Adipocyte (in vitro differentiated cells): ENCODE measurements at places on chromosomes 5 and 9.
A peak's percentile ranks its signal among the peaks of the same experiment; 100 is the strongest.

GRCh38 chr5:2149195-2149539 is 266.4 kb upstream of the IRX4 start:
- DNase-seq, result no peak

- no peak for DNase-seq
Measured at GRCh38 chr9:38118862-38119438, 49.9 kb upstream of the SHB start.

DNA sequence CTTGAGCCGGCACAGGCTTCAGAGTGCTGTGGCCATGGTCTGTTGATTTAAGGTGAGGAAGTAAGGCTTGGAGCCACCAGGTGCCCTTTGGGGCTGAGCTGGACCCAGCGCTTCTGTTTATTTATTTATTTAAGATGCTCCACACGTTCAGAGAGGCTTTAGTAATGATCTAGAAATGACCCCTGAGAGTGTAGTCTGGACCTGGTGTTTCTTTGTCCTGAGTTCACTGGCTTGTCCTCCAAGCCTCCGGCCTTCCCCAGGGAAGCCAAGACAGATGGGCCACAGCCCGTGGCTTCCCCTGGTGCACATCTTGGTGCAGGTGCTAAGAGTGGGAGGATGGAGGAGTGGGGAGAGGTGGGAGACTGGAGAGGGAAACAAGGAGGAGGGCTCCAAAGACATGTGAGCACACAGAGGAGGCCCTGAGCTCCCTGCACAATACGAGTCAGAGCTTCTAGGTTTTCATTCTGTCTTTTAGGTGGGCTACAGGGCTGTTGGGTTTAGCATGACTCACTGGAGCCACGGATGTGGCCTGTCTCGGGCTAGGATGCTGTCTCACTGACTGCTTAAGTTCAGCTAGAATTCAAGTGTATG is 56.9 kb downstream of the AHRR start:
- no peak for DNase-seq

DNA sequence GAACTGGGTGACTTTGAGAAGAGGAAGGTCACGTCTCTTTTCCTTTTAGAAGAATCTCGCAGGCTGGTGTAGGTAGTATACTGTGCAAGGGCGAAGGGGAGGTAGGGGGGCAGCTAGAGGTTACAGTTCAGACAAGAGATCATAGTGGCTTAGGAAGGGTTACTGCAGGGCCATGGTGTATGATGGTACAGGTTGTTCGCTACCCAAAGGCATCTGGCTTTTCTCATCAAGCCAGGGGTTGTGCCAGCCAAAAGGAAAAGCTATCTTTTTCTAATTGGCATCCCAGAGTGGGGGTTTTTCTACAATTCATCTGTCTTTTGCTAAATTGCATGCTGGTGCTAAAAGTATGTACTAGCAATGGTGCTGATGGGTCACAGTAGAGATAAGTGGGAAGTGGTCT is 22.8 kb downstream of the MAMDC2 start:
- no peak for DNase-seq

DNA sequence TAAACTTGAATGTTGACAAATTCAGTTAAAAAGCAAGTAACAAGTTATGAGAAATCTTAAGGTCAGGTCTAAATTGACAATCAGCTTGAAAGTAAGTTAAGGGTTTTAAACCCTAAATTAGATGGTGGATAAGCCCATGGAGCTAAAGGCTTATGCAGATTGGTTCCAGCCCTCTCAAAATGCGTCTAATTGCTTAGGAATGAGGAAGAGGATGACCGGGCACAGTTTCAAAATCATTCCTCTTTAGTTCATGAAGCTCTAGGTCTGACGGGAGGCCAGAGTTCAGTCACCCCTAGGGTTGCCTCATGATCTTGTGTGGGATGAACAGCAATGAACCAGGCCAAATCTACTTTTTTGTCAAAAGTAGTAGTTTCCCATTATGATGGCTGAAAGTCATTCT is 75.4 kb downstream of the SLC38A9 start:
- peak; percentile 60 for DNase-seq

DNA sequence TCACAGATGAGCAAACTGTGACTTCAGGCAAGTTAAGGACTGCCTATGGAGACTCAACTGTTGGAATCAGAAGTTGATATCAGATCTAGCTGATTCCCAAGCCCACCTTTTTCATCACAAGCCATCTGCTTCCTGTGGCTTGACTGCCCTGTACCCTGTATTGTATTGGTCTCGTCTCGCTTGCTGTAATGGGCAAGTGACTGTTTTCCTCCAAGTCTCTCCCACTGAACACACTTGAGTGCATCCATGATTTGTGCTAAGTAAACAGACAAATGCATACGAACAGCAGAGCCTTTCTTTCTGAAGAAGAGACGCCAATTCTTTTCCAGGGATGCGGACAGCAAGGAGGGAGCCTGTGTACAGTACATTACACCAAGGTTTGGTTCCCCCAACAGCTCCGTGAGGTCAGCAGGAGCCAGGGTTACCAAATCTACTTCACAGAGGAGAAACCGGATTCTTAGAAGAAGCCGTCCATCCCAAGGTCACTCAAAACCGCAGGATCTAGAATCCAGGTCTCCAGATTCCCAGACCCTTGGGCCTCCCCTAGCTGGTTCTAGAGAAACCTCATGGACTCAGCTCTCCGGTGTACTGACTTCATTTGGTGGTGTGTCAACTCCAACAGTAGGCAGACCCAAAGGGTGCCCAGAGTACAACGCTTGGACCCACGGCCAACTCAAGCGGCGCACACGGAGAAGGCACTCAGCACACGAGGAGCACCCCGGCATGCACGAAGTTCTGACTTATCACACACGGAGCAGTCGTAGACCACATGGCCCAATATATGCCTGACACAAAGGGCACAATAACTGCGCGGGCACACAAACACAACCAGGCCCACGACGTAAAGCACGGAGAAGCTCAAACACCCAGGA is 1.1 kb downstream of the BAG1 start:
- peak; percentile 57 for DNase-seq

DNA sequence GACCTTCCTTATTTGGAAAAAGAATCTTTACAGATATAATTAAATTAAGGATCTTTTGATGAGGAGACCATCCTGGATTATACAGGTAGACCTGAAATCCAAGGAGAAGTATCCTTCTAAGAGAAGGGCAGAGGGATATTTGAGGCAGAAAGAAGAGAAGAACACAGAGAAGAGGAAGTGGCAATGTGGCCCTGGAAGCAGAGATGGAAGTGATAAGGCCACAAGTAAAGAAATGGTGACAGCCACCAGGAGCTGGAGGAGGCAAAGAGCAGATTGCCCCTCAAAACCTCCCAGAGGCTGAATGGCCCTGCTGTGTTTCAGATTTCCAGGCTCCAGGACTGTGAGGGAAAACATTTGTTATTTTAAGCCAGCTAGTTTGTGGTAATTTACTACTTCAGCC is 93.0 kb upstream of the ANKRD55 start:
- DNase-seq, result no peak

DNA sequence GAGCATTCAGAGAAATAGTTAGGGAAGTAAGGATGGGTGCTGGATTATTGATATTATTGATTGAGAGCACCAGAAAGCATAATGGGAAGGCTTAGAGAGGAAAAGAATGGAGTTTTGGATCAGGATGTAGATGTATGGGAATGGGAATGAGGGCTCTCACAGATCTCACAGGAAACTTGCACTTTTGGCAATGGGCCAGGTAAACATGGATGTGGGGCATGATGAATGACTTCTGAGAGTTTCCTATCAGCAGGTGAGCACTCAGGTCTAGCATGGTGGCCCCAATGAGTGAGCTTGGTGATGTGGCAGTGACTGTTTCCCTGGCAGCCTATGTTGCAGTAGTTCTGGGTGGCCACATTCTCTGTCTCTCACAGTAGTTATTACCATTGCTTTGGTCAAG is 283.8 kb downstream of the FBXL7 start:
- DNase-seq, result no peak

DNA sequence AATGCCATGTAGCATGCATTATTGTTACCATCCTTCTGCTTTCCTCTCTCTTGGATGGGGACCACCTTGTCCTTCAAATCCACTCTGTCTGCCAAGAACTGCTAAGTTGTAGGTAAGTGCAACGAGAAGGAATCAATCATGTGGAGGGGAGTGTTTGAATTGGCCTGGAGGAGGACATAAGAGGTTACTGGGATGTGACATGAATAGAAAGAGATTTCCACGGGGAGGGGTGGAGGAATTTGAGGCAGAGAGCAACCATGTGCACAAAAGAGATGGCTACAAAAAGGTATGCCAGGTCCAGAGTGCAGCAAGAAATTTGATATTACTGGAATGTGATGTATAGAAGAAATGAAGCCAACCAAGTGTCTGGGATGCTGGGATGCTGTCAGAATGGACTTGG is 648.9 kb upstream of the KLF4 start:
- no peak for DNase-seq

- no peak for DNase-seq
Measured at GRCh38 chr9:114373960-114374730, 13.6 kb downstream of the AKNA start.
